Endothelial cell of umbilical vein (primary cell): ENCODE measurements at places on chromosomes 6 and 20. TPM values are rescaled to one million over a fixed set of nuclear protein-coding genes. Genes with fewer than 3 reads are reported as not detected.
A peak's percentile ranks its signal among the peaks of the same experiment; 100 is the strongest.

DNA sequence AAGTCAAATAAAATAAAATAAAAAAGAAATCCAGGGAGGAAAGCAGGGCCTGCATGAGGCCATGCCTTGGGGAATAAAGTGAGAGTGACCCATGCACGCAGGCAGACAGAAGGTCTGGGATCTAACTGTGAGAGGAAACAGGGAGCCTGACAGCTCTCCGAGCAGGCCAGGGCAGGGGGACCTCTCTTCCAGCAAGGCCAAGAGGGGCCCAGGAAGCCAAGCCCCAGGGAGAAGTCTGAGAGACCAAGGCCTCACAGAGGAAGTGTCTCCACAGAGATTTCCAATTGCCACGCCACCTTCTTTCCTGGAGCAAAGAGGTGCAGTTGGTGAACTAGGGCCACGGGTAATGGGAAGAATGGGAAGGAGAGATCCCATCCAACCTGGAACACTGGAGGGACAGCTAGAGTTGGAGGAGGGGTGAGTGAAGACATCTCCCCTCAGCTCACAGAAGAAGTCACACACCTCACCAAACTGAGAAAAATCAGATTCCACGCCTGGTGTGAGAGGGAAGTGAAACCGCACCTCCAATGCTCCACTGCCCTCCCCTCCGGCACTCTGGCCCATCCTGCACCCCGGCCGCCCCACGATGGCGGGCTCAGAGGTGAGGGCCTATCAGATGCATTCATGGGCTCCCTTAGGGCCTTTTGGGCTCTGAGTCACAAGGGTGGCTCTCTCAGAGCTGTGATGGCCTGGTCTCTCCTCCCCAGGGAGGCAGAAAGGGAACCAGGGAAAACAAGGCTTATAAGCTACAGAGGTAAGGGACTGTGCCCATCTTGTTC lies 25.1 kb upstream of the TAF8 start:
- no peak overlapping the region for H3K4me3 ChIP-seq
- H3K27ac ChIP-seq, result no peak overlapping the region
- H3K4me1 ChIP-seq, result peaks cover 10% of the 10 kb centered on the region
- H3K36me3 ChIP-seq, result no peaks in the 10 kb centered on the region

DNA sequence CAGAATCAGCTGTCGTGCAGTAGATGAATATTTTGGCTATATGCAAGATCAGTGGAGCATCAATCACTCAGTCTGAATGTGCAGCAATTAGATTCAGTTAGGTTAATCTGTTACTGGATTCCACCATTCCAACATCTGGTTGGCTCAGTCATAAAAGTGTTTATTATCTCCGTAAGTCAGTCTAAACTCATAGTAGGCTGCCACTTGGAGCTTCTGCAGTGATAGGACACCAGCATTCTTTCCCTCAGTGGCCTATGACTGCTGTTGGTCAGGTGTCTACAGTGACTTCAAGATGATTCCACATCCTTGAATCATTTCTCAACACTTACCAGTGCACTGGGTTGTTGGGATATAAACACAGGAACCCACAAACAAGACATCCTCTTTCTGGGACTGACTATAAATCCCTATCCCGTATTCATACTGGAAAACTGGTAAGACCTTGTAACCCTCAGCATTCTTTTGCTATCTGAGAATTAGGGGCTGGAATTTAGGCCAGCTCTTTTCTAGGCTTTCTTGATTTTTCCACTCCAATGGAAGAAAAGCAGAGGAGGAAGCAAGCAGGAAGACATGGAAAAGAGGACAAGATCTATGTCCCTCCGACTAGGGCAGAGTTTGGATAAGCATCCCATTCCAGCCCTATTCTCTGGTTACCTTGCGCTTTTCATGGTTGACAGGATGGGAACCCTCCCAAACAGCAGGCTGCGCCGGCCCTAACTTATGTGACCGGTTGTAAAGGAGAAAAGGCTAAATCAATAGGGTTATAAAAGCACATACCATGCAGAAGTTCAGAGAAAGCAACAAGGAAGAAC lies 919.6 kb downstream of the KIF16B start:
- no peaks in the 10 kb centered on the region for H3K4me1 ChIP-seq
- H3K27ac ChIP-seq, result no peak overlapping the region
- H3K27me3 ChIP-seq, result no peaks in the 10 kb centered on the region

DNA sequence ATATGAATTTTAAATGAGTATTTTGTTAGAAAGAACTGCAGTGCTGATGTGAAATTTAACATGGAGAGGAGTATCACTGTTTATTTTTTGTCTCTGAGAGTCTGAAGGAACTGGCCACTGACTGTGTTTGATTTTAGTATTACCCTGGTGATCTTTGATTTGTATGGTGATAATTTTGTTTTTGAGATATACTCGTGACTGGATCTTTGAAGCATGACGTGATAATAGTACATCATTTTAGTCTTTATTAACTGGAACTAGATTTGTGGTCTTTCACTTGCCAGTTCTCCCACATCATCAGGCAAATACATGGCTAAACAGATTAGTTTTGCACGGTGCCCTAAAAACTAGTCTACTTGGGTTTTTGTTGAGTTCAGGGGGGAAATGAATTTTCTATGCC lies 55.5 kb downstream of the ARID1B start:
- H3K27ac ChIP-seq, result no peak overlapping the region
- no peak for DNase-seq
- no peaks in the 10 kb centered on the region for H3K27me3 ChIP-seq
- no peak overlapping the region for H3K4me3 ChIP-seq
- H3K36me3 ChIP-seq, result no peaks in the 10 kb centered on the region
- peaks cover 11% of the 10 kb centered on the region for H3K4me1 ChIP-seq

GRCh38 chr20:25239387-25240370 lies 8.2 kb upstream of the PYGB start:
- H3K27ac ChIP-seq, result no peak overlapping the region
- no peak for DNase-seq
- no peak overlapping the region for H3K4me3 ChIP-seq
- no peaks in the 10 kb centered on the region for H3K36me3 ChIP-seq
- no peaks in the 10 kb centered on the region for H3K27me3 ChIP-seq
- H3K4me1 ChIP-seq, result peaks cover 12% of the 10 kb centered on the region

DNA sequence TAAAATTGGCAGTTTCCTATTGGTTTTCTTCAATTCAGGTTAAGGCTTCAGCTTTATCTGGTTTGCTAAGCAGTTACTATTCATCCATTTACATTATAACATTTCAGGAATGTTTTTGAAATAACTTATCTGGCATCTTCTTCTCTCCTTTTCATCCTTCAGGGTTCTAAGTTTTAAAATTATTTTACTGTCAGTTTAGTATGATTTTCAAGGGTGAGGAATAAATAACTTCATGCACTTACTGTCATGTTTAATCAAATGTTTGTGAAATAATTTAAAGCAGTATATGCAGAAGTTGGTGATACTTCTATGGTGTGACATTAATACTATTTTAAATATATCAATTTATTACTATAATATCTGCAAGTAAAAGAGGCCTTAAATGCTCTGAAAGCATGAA lies 338.1 kb upstream of the MMS22L start:
- no peak for DNase-seq
- no peak overlapping the region for H3K27ac ChIP-seq
- no peaks in the 10 kb centered on the region for H3K27me3 ChIP-seq
- H3K36me3 ChIP-seq, result no peaks in the 10 kb centered on the region

DNA sequence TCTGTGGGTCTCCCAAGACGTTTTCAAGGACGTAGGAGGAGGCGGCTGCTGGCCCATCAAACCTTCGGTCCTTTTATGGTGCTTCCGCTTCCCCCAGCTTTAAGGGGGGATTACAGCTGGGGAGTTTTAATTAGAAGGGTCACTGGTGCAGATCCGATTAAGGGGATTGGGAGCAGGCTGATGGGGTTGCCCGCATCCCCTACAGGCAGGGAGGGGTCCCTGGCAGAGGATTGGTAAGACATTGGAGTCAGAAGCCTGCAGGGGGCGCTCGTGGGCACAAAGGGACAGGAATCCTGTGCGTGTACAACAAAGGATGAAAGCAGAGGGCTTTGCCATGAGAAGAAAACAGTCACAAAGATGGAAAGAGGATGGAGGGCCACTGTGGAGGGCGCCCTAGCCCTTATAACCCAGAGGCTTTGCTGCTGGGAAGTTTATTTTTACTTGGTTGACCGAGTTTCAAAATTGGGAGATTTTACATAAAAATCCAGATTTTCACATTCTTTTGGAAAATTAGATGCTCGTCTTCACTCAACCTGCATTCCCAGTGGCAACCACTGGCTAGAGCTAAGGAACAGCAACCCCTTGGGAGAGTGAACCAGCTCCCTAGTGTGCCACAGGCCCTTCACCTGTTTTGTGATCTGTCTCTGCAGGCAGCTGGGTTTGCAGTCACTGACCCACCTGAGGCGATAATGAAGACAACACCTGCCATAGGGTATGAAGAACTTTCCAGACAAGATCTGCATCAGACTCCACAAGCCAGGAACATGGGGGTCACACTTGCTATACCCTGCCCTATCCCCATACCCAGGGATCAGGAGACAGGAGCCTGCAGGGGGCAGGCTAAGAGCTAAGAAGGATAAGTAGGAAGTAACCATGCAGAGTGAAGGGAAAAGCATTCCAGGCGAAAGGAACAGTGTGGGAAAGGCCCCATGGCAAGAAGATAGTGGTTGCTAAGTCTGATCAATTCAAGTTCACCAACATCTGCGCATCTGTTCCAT lies 97.7 kb downstream of the KCNB1 start:
- no peak overlapping the region for H3K4me3 ChIP-seq
- H3K4me1 ChIP-seq, result no peaks in the 10 kb centered on the region
- no peaks in the 10 kb centered on the region for H3K27me3 ChIP-seq
- H3K27ac ChIP-seq, result no peak overlapping the region

DNA sequence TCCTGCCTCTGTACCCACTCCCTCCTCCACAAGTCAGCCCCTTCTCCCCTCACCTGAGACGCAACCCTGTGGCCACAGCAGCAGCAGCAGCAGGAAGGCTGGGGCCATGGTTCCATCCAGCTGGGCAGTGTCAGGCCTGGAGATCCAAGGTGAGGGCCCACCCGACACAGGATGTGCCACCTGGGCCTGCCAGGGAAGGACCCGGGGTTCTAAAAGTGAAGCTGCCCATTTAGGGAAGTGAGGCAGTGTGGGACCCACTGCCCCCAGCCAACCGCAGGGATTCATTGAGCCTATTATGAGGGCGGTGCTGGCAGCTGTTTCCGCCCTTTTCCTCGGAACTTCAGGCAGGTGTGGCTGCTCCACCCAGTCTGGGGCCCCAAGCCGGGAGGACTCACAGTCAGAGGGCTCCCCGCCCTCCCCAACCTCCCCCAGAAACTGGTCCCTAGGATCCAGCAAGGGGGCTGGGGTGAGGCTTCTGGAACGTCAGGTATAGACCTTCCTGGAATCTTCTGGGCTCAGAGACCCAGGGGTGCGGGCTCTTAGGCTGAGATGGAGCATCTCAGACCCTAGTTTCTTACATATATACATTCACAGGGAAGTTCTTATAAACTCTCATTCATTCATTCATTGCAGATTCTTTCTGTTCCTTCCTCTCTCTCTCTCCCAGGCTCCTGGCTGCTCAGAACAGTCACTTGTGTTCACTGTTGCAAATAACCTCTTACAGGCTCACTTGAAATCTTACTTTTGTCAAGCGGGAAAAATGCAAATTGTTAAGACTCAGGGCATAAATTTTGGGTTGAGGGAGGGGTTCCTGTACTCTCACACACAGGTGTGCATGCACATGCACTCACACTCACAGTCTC lies at the start of gene TREML2:
TREML2 (minus strand) TSS at position 249 of the 863 bp plus-strand sequence; CDS start at position 108, 141 bp downstream.
- H3K4me1 ChIP-seq, result no peaks in the 10 kb centered on the region
- no peak for DNase-seq
- H3K36me3 ChIP-seq, result no peaks in the 10 kb centered on the region
- no peak within 1 kb of the TSS for H3K4me3 ChIP-seq
- peaks cover 3% of the 10 kb centered on the region for H3K27me3 ChIP-seq
- no peak within 1 kb of the TSS for H3K27ac ChIP-seq

GRCh38 chr20:11076434-11077105 lies 402.8 kb upstream of the JAG1 start:
- H3K27ac ChIP-seq, result no peak overlapping the region
- H3K27me3 ChIP-seq, result no peaks in the 10 kb centered on the region
- no peaks in the 10 kb centered on the region for H3K36me3 ChIP-seq
- peaks cover 16% of the 10 kb centered on the region for H3K4me1 ChIP-seq

GRCh38 chr6:3594201-3594600 lies 137.4 kb upstream of the SLC22A23 start:
- H3K4me1 ChIP-seq, result peaks cover 6% of the 10 kb centered on the region
- no peaks in the 10 kb centered on the region for H3K36me3 ChIP-seq
- peaks cover 5% of the 10 kb centered on the region for H3K27me3 ChIP-seq
- no peak overlapping the region for H3K4me3 ChIP-seq
- DNase-seq, result no peak
- H3K27ac ChIP-seq, result no peak overlapping the region

DNA sequence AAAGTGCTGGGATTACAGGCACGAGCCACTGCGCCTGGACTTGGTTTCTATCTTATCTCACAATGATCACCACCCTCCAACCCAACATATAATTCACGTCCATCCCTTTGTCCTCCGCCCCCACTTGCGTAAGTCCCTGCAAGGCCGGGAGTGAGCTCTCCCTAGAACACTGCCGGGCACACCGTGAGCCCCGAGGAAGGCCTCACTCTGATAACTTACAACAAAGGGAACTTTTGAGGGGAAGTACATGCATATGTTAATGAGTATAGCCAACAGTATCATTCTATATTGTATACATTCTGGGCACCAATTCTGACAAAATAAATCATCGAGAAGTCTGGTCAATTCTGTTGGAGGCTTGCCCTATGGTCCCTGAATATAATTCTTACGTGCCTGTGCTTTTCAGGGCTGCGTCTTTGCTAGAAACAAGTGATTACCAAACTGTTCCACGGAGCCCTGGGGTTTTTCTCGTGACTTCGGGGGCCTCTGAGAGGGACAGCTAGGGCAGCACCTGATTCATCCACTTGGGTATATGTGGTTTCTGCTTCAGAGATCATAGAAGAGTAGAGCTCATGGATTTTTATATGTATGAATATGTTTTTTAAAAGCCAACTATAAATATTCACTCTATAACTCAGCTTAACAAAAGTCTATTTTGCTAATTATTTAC lies 469.8 kb upstream of the AGPAT4 start:
- H3K27me3 ChIP-seq, result no peaks in the 10 kb centered on the region
- H3K36me3 ChIP-seq, result no peaks in the 10 kb centered on the region
- H3K4me1 ChIP-seq, result no peaks in the 10 kb centered on the region
- H3K27ac ChIP-seq, result no peak overlapping the region
- H3K4me3 ChIP-seq, result no peak overlapping the region

DNA sequence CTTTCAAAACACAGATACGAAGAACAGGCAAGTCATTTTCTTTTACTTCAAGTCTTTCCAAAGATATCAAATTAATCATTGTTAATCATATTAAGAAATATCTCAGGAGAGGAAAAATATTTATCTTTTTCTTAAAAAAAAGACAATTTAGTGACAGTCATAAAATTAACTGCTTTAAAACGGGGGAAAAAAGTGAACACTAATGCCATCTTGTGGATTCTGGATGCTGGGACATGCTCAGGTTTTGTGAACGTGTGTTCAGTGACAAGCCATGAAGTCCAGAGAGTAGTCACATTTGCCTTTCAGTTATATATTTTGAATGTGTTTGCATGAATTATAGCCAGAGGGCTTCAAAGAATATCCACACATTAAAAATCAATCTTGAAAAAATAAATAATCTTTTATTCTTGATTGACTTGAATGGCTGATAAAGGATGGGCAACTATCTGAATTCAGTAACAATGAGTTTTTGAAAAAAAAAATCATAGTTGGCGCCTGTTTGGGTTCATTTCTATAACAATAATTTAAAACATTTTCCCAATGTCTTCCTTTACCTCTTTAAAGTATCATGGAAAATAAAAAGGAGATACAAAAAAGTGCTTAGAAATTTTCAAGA lies 74.7 kb upstream of the NOX3 start:
- H3K4me3 ChIP-seq, result no peak overlapping the region
- no peaks in the 10 kb centered on the region for H3K27me3 ChIP-seq
- DNase-seq, result peak; percentile 77
- peaks cover 16% of the 10 kb centered on the region for H3K4me1 ChIP-seq

The ANKS1A gene
- total RNA-seq, result 20.7 and 26.1 TPM in 2 replicates

The TNFRSF6B gene
- 0.69 TPM in 1 of 2 replicates, not detected in the other for total RNA-seq

The UNC93A gene
- total RNA-seq, result not detected in 2 replicates

The OOEP gene
- not detected in 2 replicates for total RNA-seq

The JPH2 gene
- not detected in 2 replicates for total RNA-seq
